Urothelium cell line (cell line): ENCODE measurements at places on chromosomes 16 and 17.
A peak's percentile ranks its signal among the peaks of the same experiment; 100 is the strongest.

GRCh38 chr17:760371-760770 is 8.3 kb upstream of the GEMIN4 start:
- DNase-seq: no peak

GRCh38 chr17:81032641-81033480 is 2.1 kb upstream of the BAIAP2 start:
- no peak for DNase-seq

DNA sequence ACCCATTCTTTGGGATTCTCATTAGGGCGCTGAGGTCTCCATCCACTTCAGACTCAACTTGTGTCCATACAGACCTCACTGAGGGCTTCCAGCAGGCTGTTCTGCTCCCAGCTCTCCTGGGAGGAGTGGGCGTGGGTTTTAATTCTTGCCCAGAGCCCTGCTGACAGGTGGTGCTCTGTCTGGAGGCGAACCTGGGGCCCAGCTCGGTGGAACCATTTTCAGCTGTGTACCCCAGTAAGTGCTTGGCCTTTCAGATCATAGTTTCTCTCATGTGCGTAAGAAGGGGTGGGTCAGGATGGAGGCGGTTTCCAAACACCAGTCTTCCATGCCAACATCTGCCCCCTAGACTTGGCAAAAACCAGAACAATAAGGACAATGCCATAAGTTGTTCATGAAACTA is 21.4 kb upstream of the NKD1 start:
- no peak for DNase-seq

GRCh38 chr16:729768-730665 is 3.1 kb downstream of the HAGHL start:
- no peak for DNase-seq

- DNase-seq: no peak
These were observed 52.6 kb downstream of the PIMREG start for GRCh38 chr17:6496640-6497441.

DNA sequence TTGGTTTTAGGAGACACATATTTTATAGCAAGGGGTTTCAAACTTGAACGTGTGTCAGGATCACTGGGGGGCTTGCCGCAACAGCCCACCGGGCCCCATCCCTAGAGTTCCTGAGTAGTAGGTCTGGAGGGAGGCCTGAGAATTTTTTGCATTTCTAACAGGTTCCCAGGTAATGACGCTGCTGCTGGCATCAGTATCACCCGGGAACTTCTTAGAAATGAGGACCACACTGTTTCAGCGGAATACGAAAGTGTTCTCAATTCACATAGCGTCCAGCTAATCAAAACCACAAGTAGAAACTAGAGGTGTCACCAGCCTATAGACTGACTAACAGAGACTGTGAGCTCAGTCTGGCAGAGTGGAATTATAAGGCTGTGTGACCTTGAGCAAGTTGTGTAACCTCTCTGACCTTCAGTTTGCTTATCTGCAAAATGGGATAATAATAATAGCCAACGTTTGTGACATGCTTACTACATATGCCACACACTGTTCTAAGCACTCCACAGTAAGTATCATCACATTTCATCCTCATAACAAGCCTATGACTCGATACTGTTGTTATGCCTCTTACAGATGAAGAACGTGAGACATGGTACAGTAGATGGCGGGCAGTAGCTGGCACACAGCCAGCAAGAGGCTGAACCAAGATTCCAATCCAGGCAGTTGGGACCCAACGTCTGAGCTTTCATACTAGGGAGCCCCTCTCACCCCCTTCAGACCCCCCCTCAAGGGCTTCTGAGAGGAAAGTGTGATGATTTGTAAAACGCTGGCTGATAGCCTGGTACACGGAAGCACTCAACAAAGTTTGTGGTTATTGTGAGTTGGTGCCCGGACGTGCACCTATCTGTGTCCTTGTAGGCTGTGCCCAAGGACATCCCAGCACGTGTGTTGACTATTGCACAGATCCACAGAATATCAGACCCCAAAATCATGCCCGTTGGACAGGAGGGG is 4.6 kb upstream of the ICAM2 start:
- no peak for DNase-seq

- no peak for DNase-seq
These were observed 32.0 kb upstream of the SNN start for GRCh38 chr16:11636172-11636721.

DNA sequence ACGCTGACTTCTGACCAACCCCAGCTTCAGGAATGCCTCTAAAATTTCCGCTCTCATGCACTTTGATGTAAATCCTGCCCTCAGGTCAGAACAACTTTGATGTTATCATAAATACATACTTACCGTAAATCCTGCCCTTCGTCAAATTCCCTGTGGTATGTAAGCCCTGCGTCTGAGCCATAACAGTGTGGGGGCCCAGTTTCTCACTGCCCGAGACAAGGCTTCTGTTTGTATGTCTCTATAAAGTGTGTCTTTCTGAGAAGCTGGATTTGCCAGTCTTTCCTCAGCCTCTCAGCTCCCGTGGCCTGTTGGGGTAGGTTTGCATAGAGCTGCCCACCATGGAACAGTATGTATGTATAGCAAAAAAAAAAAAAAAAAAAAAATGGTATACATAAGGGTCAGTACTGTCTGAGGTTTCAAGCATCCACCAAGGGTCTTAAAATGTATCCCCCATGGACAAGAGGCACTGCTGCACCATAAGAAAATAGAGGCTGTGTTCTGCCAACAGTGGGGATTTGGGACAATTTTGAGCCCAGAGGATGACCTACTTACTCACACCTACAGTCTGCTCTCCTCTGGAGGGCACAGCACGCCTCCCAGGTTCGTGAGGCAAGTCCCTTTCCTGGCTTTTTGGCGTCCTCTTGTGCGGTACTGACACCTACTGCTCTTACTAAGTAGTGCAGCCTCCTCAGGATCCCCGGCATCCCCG is 17.5 kb downstream of the PRMT7 start:
- peak; percentile 83 for DNase-seq

- no peak for DNase-seq
These were observed 183.1 kb upstream of the PSMD7 start for GRCh38 chr16:74113545-74113944.

DNA sequence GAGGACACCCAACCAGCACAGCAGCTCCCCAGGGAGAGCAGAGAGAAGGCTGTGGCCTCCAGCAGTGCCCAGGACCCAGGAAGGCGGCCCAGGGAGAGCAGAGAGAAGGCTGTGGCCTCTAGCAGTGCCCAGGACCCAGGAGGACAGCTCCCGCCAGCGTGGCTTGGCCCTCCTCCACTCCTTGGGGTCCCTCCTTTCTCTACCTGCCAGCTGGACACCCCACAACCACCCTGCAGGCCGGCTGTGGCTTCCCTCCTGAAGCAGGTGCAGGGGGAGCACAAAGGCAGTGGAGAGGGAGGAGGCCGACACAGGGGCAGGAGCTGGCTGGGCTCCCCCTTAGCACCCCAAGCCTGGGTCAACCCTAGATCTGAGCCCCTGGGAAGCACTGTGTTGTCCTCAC is 54.1 kb upstream of the FASN start:
- no peak for DNase-seq

GRCh38 chr16:55964923-55965475 is 89.8 kb upstream of the CES5A start:
- DNase-seq: no peak

DNA sequence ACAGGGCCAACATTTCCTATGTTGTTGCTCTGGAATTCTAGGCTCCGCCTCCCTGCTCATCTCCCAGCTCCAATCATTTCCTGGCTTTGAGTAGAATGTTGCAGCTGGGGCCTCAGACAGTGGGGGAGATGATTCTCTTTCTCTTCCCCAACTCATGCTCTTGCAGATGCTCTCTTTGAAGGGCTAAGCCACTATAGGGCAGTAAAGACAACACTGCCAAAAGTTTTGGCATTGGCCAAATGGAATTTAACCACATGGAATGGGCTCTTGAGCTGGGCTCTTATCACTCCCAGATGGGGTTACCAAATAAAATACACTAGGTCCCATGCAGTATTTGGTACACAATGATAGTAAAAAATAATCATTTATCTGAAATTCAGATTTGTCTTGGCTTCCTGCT is 19.6 kb upstream of the EFCAB13 start:
- no peak for DNase-seq

- no peak for DNase-seq
These were observed 902 bp downstream of the SCRN2 start for GRCh38 chr17:47840001-47840741.

GRCh38 chr17:16437083-16437482 is 21.7 kb downstream of the TRPV2 start:
- DNase-seq: no peak
